ENCODE measurements at places on chromosomes 3 and 15.
A peak's percentile ranks its signal among the peaks of the same experiment; 100 is the strongest.

GRCh38 chr3:30518181-30518864, 88.1 kb upstream of the TGFBR2 start:
- no peak for DNase-seq

DNA sequence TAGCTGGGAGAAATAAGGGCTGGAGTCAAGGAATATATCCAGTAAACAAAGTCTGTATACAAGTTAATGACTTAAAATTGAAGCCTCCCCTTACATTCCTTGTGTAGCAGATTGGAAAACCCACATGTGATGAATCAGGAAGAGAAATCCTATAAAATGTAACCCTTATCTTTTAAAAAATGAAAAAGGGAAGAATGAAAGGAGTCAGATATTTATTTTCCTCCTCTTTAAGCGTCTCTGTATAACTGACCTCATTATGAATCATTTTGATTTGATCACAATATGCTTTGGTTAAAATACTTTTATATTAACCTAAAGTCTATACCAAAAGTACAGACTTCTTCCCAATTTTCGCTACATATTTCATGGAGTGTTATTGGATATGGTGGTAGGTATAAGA, 316.3 kb upstream of the STAC start:
- no peak for DNase-seq

DNA sequence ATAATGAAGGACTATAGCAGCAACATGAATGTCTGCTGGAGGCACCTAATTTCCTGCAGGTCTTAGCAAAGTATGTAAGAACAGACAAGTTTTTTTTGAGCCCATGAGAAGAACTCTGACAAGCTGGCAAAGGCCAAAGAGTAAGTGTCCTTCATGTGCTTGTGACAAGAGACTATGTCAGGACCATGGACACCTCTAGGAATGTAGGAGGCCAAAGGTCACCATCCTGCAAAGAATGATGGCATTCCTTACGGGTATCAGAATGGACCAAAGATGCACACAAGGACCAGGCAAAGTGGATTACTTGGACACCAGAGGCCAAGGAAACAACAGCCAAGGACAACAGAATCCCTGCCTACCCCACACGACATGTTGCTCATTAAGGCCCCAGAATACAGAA, 858.5 kb upstream of the CFAP20DC start:
- DNase-seq = no peak

GRCh38 chr15:86615816-86616215, 536.1 kb downstream of the AGBL1 start:
- DNase-seq = no peak

GRCh38 chr3:170864525-170865208, 5.3 kb downstream of the RPL22L1 start:
- no peak for DNase-seq

DNA sequence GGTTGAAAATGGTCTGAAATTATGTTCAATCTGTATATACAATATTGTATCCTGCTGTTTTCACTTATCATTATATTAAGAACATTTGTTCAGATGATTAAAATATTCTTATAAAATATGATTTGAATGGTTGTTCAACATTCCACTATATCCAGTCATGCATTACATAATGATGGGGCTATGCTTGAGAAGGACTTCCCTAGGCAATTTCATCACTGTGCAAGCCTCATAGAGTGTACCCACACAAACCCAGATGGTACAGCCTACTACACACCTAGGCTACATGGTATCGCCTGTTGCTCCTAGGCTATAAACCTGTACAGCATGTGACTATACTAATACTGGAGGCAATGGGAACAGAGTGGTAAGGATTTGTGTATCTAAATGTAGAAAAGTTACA, 30.5 kb downstream of the SLC7A14 start:
- DNase-seq = no peak

GRCh38 chr3:194572143-194572789, 61.0 kb downstream of the TMEM44 start:
- DNase-seq = no peak

DNA sequence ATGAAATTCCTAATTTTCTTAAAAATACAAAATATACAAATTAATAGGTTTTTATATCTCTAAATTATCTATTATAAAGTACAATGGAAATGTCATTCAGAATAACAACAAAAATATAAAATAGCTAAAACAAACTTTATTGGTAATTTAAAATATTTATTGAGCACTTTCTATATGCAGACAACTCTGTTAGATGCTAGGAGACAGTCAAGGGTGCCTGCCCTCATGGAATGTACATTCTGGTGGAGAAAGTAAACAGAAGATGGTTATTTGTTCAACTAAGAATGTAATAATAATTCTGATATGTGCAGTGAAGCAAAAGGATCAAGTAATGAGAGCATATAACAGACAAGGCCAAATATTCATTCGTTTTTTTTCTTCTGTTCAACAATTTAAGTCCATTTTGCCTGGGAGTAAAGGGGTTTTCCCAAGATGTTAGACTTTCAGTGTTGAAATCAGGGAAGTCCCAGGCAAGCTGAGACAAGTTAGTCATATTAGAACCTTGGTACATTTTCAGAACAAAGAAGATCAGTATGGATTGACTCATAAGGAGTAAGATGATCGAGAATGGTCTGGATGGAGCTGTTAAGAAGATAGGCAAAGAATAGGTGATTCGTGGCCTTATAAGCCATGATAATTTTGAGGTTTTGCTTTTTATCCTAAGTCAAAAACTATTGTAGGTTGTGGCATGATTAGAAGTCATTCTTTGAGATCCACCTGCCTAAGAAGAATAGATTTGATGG, 150.2 kb upstream of the MLF1 start:
- DNase-seq = no peak

DNA sequence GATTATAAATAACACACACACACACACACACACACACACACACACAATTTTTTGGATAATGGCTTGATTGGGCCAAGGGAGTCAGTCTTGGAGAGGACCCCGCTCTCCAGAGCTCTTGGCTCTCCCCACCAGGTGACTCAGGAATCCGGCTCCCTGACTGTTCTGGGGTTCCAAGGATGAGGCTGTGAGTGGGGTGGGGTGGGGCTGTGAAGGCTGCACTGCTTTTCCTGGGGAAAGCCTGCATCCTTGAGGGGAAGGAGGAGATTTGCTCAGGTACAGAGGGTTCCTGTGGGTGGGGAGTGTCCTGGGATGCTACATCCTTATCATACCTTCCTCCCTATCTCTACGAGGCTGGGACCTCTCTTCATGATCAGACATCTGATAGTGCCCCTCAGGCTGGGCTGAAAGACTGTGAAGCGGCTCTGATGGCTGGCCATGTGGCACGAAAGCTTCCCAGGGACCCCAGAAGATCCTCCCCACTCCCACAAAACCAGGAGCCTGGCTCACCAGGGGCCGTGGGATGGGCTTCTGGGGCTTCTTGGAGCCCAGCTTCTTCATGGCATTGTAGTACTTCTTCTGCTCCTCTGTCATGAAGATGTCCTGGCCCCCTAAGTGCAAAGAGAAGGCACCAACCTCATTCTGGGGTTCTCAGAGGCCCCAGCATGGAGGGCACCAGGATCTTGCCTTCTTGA, 59.2 kb downstream of the EXOG start:
- DNase-seq = no peak

GRCh38 chr3:65230261-65231139, 542.7 kb upstream of the ADAMTS9 start:
- DNase-seq = no peak

DNA sequence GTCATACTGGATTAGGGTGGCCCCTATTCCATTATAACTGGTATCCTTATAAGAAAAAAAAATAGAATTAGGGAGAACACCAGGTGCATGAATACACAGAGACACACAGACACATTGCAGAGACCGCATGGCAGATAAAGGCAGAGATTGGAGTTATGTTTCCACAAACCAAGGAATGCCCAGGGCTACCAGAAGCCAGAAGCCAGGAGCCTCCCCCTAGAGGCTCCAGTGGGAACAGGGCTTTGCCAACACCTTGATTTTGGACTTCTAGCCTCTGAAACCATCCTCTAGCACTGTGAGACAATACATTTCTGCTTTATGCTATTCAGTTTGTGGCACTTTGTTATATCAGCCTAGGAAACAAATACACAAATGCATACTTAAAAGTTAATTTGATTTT, 10.4 kb downstream of the GOLM2 start:
- DNase-seq = peak; percentile 30

All from NCI-H2171 treated with DMSO at 0.1 percent for 48 hours (cell line).